ENCODE measurements at places on chromosomes 6 and 20.
A peak's percentile ranks its signal among the peaks of the same experiment; 100 is the strongest.

DNA sequence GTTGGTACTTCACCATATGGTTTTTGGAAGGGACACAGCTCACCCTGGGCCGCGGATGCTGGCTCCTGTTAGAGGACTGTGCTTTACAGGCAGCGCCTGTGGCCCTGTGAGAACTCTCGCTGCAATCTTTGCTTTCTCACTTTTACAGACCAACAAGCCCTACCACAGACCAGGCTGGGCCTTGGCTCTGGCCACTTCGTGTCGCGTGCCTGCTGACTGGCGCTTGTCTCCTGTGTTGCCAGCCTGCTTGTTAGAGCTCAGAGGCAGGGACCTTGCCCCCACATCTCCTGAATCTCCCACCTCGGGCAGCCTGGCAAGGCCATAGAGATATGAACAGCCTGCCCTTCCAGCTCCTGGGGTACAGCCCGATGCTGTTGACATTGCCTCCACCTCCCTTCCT lies 56.1 kb downstream of the SYNJ2 start:
- DNase-seq, result no peak

DNA sequence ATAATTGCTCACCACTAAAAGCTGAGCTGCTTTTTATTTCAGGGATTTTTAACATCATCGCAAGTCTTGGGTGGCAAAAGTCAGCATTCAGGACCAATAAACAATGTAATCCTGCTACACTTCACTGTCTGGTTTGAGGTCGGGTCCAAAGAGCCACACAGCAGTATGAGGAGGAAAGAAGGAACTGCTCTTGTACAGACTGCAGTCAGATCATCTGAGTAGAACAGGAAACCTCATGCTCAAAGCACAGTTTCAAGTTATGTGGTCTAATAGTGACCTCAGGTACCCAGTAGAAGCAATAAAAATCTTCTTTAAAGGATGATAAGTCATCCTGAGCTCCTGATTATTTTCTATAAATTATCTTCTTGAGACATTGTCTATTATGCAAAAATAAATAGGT lies 211.4 kb downstream of the FUT9 start:
- no peak for DNase-seq

- DNase-seq, result no peak
These were observed 476.8 kb upstream of the SOX4 start for GRCh38 chr6:21116736-21117135.

GRCh38 chr6:71727632-71728294 lies 158.6 kb upstream of the RIMS1 start:
- no peak for DNase-seq

GRCh38 chr6:154488802-154489437 lies 21.6 kb downstream of the CNKSR3 start:
- DNase-seq, result peak; percentile 24

DNA sequence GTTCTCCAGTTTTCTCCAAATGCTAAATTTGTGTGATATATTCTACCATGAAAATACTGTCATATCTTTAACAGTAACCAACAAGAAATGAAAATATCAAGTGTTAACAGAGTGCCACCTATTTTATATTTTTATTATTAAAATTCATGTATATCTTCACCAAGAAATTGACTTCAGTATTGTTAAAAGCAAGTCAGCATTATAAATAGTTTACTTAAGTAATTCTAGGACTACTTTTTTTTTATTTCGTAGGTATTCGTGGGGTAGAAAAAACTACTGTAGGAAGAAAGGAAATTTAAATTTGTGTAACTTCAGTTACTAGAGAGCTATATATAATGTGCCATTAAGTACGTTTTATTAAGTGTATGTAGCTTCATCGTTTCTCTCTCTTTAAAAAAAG lies 6.3 kb upstream of the MAN1A1 start:
- DNase-seq, result no peak

All from LoVo (cell line).